ENCODE measurements at places on chromosomes 5 and 9.

- DNase-seq = no peak
Observed at GRCh38 chr9:131239161-131239975, 36.9 kb downstream of the FAM78A start.

DNA sequence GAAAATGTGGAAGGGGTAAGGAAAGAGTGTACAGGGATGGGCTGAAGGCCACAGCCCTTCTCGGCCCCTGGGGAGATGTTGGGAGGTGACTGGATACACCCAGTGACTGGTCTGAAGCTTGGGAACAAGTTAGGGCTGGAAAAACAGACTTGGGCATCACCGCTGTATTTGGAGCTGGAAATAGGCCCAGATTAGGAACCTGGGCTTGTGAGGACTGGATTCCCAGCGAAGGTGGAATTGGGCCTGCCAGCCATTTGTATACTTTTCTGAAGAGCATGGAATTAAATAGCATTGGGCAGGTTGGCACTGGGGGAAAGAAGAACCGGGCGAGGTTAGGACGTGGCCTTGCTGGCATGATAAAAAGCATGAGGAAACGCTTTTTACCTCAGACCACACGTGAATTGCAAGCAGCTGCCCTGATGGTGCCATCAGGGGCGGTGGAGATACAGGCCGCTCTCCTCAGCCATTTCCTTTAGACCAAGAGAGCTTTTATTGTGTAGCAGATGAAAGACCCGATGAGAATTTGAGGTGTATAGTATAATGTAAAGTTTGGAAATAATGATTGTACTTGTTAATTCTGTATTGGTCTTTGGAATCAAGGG lies 37.8 kb downstream of the OTULIN start:
- no peak for DNase-seq

DNA sequence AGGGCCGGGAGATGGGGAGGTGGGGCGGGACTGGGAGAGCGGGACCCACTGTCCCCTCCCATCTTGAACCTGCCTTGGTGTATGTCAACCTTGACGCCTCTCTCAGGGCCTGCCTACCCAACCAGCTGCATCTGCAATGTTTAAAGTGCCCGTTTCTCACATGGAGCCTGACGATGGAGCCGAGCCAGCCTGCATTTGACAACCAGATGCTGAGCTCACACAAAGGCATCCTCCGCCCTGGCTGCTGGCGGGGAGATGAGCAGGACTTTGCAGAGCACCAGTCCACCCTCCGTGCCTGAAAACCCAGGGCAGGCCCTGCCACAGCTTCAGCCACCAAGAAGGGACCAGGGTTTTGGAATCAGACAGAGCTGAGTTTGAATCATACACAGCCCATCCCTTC lies 141.1 kb upstream of the SMIM23 start:
- DNase-seq = no peak

DNA sequence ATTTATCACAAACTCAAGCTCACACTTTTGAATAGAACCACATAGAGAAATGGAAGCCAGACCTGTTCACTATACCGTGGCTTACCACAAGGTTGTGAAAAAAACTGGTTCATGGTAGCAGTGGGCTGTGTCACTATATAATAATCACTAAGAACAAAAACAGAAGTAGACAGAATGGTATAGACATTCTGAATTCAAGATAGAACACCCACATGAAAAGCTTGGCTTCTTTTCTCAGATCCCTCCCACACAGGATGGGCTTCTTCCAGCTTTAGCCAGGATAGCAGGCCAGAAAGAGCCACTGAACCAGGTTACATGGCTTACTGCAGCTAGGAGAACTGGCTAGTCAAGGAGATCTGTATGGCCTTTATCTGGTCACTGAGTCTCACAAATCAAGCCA lies 6.1 kb upstream of the NRG2 start:
- DNase-seq = no peak

DNA sequence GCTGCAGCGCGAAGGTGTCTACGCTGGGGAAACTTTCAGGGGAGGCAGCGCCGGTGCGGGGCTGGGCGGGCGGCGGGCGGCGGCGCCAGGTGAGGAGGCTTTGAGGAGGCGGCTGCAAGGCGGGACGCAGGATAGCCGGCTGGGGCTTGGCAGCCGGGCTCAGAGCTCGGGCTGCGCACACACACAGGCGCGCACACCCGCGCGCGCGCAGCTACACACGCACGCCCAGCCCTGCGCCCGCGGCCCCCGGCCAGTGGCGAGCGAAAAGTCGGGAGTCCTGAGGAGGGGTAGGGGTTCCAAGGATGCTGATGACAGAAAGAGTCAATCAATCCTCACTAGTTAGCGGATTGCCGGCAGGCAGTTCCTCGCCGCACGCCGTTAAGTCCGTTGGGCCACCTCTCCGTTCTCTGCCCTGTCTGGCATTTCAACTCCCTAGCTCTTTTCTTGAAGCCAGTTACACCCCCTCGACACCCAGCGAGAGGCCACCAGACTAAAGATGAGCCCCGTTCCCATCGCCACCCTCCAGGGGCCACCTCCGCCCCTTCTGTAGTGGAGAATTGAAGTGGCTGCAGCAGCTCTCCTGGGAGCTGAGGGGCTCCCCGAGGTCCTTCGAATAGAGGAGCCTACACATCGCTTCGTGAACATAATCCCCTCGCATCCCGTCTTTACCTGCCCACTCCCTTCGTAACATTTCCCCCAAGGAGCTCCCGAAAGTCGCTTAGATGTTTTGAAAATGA lies 1640.3 kb upstream of the C9orf72 start:
- no peak for DNase-seq

DNA sequence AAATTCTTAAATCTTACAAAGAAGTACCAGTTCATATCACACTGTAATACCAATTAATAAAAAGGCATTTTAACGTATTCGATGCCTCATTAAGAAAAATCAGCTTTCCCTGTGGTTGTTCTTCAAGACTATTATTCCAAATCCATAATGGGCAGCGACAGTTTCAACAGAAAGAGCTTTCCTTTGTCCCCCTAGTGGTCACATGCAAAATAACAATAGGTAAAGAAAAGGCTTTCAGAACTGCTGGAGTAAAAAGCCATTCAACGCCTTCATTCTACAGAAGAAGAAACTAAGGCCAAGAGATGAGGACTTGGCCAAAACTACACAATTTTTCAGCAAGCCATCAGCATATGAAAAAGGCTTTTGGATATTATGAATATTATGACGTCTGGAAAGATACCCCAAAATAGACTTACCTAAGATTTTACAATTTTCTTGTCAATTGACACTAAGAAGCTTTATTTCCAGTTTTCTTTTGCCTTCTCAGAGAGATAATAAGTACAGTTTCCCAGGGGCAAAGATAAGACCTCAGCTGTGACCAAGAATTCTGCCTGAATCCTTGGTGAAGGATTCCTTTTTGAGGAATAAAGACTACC lies 6.7 kb upstream of the CDH6 start:
- peak; percentile 39 for DNase-seq

- DNase-seq = no peak
Observed at GRCh38 chr9:86460216-86461002, 106.2 kb upstream of the TUT7 start.

DNA sequence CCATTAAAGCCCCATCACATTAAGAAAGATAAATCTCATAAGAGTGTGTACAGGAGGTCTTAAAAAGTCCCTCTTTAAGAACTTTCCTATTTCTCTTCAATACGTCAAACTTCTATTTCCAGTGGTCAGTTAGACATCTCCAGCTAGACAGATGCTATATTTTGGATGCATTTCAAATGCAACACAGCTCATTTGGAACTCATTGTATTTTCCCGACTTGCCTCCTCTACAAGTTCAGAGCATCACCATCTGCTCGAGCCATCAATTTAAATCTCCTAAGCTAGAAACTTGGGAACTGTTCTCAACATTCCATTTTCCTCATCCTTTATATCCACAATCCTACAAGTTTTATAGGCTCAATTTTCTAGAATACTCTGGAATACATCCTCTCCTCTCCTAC lies 3.2 kb upstream of the UHRF2 start:
- no peak for DNase-seq

- DNase-seq = no peak
Observed at GRCh38 chr5:13773649-13774048, 170.8 kb downstream of the DNAH5 start.

GRCh38 chr5:124397317-124397716 lies 349.1 kb downstream of the ZNF608 start:
- no peak for DNase-seq

DNA sequence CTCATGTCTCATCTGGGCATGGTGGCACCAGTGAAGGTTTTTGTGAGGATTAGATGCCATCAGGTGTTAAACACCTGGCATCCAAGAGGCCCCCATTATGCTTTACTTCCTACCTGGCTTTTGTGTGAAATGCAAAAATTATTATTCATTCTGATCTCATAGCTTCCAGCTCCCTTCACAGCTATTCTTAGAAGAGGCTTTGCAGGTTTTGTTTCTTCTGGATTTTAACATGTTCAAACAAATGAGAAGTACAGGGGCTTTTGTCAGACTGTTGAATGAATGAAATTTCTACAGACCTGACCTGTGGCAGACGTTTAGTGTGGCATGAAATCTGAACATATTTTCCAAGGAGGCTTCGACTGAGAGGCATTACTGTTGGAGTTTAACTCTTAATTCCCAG lies 14.3 kb upstream of the CORO2A start:
- no peak for DNase-seq

DNA sequence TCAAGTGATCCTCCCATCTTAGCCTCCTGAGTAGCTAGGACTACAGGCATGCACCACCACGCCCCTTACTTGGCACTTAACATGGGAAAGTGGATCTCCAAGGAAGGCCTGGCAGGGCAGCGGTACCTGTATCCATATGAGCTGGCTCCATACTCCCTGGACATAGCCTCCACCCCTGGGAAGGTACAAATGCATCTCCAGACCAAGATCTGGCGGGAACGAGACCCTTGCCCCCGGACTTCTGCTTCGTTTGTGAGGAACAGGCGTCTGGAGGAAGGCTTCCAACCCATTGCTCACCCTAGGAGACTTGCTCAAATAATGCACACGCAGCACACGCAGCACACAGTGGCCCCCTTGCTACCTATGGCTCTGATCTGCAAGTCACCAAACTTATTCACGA lies 55.2 kb downstream of the CRB2 start:
- DNase-seq = no peak

GRCh38 chr9:87513161-87513560 lies 15.5 kb downstream of the DAPK1 start:
- DNase-seq = no peak

- DNase-seq = no peak
Observed at GRCh38 chr5:68708842-68709170, 385.0 kb upstream of the SLC30A5 start.

GRCh38 chr5:111389390-111390082 lies 122.8 kb downstream of the STARD4 start:
- peak; percentile 21 for DNase-seq

- no peak for DNase-seq
Observed at GRCh38 chr9:76655971-76656370, 108.3 kb upstream of the PCA3 start.

DNA sequence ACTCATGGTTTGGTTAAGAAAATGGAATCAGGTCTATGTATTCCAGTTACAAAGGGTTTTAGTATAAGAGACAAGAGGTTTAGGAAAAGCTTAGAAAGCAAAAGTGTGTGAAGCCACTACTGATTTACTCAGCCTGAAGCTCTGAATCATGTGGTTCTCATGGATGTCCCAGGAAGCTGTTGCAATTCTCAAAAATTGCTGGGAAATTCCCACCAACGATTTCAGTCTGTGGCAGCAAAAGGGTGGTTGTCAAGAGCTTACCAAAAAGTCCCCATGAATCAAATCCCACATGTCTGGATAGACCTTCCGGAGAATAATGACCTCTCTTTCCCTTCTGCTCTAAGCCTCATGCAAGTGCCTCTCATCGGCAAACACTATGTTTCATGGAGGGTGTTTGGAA lies 929.9 kb downstream of the TLE4 start:
- no peak for DNase-seq

GRCh38 chr5:163252950-163253349 lies 184.4 kb upstream of the CCNG1 start:
- no peak for DNase-seq

- no peak for DNase-seq
Observed at GRCh38 chr5:44387406-44387805, 1.8 kb downstream of the FGF10 start.

DNA sequence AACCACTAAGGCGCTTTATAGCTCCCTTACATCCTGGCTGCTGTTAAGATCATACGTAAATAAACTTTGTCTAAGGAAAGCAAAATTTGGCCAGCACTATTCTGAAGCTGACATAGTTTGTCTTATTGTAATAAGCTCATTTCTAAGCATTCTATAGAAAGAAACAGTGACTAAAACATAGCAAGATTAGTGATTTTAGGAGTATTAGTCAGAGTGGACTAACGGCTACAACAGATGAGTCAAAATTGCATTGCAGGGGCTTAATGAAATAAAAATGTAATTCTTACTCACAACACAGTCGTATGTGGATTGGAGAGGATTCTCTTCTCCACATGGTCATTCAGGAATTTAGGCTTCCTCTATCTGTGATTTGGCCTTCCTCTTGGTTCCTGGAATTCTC lies 347.6 kb downstream of the GADD45G start:
- DNase-seq = no peak

- no peak for DNase-seq
Observed at GRCh38 chr9:27196383-27196782, 87.4 kb downstream of the TEK start.
